ENCODE measurements at places on chromosomes 4 and X.

- no peak for DNase-seq
Measured at GRCh38 chr4:77155631-77156452, 1.2 kb upstream of the CCNG2 start.

DNA sequence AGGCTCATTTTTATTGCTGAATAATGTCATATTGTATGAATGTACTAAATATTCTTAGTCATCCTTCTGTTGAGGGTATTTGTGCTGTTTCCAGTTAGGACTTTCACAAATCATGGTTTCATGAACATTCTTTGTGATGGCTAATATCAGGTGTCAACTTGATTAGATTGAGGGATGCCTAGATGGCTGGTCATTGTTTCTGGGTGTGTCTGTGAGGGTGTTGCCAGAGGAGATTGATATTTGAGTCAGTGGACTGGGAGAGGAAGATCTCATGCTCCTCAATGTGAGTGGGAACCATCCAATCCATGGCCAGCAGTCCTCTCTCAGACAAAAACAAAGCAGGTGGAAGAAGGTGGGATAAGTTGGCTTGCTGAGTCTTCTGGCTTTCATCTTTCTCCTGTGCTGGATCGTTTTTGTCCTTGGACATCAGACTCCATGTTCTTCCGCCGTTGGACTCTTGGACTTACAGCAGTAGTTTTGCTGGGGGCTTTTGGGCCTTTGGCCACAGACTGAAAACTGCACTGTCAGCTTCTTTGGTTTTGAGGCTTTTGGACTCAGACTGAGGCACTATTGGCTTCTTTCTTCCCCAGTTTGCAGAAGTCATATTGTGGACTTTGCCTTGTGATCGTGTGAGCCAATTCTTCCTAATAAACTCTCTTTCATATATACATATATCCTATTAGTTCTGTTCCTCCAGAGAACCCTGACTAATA, 11.9 kb upstream of the HS3ST1 start:
- no peak for DNase-seq

GRCh38 chr4:87835743-87836142, 3.0 kb downstream of the MEPE start:
- no peak for DNase-seq

GRCh38 chr4:184471881-184472613, 2.3 kb downstream of the IRF2 start:
- peak; percentile 23 for DNase-seq

DNA sequence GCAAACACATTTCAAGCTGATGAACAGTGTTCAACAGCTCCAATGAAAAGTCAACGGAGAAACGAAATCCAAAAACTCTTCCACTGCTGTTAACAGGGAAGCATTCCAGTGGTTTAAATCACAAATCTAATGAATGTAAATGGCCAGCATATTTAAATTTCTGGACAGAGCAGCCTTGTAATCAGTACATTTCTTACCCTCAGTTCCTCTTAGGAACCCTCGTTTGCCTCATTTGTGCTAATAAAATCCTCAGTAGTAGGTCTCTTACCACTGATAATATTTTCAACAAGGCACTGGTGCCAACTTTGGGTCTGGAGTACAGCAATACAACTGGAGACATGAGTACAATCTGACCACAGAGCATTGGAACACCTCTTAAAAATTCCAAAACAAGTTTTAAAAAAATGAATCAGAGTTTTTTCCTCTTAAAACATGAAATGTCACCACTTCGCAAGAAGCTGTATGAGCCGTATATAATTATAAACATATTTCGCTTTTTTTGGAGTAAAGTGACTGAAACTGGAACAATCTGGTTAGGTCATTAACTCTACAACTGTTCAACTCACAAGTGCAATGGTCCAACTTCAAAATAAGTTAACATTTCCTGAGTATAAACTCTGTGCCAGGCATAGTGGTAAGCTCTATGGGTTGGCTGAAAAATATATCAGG, 211.2 kb downstream of the CPEB2 start:
- DNase-seq, result no peak

- DNase-seq, result no peak
Measured at GRCh38 chrX:133413218-133413925, 1.9 kb downstream of the GPC4 start.

- DNase-seq, result no peak
Measured at GRCh38 chrX:56744996-56745395, 16.0 kb downstream of the NBDY start.

DNA sequence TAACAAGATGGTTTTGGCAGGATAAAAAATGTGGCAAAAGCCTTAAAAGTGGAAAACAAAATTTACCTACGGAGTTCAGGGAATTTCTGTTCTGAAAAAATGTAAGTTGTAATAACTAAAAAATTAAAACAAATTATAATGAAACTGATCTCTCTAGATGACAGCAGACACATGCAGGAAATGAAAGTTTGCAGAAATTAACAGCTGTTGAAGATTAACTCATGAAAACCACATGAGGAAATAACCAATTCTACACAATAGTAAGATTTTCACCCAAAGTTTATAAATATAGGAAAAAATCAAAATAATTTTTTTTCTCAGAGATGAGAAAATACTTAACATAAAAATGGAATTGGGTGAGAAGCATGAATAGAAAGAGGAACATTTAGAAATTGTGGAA, 47.5 kb upstream of the UGT2B15 start:
- no peak for DNase-seq

DNA sequence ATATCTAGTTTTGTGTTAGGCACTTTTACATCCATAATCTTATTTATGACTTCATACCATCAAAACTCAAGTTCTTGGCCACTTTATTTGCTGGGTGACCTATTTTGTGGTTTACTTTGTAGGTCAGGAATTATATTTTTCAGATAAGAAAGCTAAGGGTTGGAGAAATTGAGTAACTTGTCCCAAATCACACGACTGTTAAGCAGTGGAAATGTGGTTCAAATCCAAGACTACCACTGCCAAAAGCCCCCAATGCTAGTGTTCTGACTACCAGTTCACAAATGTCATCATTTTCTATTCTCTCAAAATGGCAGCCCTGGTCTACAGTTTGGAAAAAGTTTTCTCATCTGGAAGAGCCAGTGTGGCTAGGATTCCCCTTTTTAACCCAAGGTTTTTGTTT, 74.6 kb downstream of the OPHN1 start:
- DNase-seq, result no peak

DNA sequence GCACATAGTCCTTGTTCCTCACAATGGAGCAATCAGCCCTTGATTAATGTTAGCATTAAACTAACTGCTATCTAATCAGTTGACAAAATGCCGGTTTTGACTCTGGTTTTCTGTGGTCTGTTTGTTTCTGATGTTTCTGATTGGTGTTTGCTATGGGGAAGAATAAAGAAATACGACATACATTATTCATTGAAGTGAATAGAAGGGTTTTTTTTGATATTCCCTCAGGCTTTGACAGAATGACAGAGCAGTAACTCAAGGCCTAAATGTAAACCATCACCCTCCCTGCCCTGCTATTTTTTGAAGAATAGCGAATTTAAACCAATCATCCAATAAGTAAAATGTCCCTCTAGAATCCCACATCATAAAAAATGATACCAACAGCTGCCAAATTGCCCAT, 65.5 kb upstream of the HS3ST1 start:
- no peak for DNase-seq

GRCh38 chr4:143178923-143179322, 5.8 kb upstream of the USP38 start:
- no peak for DNase-seq

DNA sequence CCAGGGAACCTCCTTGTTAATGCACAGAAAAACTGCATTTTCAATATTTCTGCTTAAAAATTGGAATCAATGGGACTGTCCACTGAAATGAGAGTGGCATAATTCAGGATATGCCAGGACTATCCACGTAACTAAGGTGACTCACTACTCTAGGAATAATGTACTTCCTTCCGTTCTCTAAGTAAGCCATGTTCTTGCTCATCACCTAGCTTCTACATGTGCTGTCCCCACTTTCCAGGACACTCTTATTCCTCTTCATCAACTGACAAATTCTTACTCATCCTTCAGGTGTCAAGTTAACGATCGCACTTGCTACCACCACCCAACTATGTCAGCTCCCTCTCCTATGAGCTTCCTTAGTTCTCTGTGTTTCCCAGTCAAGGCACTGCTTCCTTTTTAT, 342.8 kb upstream of the F9 start:
- DNase-seq, result no peak

DNA sequence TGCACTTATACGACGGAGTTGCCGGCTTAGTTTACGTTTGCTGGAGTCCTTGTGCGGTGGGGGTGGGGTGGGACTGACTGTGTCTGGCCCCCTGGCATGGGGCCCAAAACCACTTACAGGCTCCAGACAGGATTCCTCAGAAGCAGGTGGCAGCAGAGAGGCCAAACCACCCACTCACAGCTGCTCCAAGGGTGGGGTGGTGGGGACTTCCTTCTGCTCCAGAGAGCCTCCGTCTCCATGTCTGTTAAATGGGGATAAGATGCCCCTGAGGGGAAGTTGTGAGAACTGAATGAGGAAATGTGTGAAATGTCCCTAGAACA, 36.7 kb downstream of the PSAPL1 start:
- no peak for DNase-seq

DNA sequence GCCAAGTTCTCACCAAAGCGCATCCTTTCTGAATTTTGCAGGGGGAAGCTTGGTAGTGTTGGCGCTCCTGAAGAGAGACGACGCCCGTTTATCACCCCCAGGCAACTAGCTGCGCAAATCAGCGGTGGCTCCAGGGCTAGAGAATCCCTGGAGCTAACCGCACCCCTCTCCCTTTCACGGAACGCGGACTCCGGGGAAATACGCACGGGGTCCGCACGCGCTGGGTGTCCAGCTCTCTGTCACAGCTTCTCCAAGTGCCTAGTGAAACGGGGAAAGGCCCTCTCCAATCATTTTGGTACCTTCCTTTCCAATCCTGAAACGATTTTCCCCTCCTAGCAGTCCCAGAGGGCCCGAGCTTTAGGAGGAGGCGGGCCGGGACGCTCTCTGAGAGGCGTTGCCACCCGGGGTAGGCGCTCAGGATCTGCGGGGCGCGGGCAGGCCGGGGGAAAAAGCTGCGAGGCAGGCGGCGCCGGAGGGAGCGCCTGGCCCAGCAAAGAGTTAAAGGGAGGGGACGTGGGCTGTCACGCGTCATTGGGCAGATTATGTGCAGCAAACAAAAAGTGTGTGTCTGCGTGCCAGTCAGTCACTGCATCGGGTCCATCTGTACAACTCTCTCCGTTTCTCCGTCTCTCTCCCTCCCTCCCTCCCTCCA, at the start of gene PRDM8:
PRDM8 (plus strand) TSS at position 582 of the 652 bp plus-strand sequence. CDS start 2,578 bp downstream, outside the sequence.
- no peak for DNase-seq

GRCh38 chrX:153646620-153647373, at the start of gene DUSP9:
DUSP9 (plus strand) TSS chrX:153647203; CDS start chrX:153647954, 751 bp downstream.
- peak; percentile 27 for DNase-seq

DNA sequence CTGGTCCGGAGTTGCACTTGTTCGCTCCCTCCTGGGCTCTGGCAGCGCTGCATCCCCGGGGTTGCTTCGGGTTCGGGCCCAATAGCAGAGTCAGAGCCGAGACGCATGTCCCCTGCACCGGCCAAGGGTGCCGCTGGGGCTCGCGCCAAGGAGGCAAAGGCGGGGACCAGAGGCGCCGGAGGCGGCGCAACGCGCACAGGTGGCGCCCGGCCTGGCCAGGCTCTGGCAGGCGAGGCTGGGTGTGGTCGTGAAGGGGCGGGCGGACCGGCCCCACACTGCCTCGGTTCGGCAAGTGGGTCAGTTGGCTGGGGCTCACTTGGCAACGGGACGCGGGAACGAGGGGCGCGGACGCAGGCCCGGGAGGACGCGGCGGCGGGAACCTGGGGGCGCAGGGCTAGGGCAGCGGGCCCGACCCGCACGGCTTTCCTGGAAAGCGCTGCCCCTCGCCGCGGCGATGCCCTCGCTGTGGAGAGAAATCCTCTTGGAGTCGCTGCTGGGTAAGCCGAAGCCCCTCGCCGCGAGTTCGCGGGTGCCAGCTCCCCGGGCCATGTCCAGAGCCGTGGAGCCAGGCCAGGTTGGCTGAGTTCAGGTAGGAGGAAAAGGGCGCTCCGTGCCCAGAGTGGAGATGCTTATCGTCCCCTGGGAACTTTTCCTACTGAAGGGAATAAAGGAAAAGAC, at the start of gene CWH43:
CWH43 (plus strand) TSS at position 300 of the 678 bp plus-strand sequence; CDS start at position 455, 155 bp downstream.
- no peak for DNase-seq

DNA sequence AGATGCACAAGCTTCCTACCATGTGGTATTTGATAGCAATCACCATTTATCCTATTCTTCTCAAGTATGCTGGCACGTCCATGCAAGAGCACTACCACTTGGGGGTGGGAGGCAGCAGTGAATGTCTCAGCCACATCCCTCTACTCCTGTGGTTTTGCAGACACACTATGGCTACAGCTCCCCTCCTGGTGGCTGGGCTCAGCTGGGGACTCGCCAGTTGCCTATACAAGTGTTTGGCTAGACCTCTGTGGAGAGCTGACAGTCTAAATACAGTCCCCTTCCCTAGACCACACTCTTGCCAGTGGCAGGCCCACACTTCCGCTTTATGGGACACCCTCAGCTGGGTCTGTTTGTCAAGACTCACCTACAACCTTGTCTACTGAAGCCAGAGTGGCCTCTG, 53.2 kb downstream of the ADGRA3 start:
- DNase-seq, result no peak

DNA sequence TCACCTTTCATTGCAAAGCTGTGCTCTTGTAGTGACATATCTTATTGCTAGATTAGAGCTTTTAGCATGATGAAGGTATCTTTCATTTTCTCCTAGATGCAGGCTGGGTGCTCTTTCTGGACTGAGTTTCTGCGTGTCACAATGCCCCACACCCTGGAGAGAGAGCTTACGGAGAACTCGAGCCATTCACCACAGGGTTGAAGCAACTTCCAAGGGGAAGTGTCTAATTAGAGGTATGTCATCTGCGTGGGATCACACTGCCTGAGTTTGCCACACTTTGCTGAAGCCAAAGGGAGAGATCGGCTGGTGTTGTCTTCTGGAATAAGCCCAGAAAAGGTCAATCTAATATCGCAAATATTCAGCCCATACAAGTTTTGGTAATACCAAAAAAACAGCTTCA, 179.3 kb upstream of the MBNL3 start:
- no peak for DNase-seq

- no peak for DNase-seq
Measured at GRCh38 chr4:125262502-125262901, 52.3 kb upstream of the FAT4 start.

DNA sequence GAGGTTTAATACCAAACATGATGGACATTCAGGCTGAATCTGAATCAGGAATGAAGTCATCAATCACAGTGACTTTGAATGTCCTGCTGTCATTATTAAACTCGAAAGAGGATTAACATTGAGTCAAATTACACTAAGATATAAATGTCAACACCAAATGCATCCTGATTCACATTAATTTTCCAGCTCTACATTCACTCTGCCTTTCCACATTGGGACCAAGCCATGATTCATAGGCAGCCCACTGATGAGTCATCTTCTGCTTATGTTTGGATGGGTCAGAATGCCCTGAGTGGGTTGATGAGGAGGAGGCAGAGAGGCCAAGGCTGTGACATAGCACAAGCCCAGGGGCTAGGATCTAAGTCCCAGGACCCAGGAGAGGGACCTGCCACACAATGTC, 247.6 kb upstream of the RPS6KA3 start:
- no peak for DNase-seq

DNA sequence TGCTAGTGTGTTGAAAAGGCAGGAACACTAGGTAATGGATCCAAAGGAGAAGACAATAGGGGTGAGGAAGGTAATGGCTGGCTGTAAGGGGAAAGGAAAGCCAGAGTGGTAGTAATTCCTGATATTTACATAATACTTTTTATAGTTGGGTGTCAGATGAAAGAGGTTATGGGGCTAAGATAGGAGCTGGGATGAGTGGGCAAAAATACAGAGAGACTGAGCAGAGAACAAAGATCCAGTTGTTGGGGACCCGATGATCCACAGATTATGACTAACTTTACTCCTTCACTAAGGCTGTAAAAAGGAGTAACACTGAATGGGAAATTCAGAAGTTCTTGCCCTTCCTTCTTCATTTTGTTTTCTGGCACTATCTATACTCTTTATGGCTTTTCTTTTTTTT, 138.2 kb downstream of the KLHL13 start:
- no peak for DNase-seq

GRCh38 chr4:1210971-1211370, 38.0 kb downstream of the CTBP1 start:
- no peak for DNase-seq
